ENCODE measurements at places on chromosomes 11 and 22.

GRCh38 chr22:30143265-30143664, 63.0 kb downstream of the HORMAD2 start:
- DNase-seq, result no peak

GRCh38 chr11:8605971-8606563, 12.0 kb upstream of the STK33 start:
- no peak for DNase-seq

DNA sequence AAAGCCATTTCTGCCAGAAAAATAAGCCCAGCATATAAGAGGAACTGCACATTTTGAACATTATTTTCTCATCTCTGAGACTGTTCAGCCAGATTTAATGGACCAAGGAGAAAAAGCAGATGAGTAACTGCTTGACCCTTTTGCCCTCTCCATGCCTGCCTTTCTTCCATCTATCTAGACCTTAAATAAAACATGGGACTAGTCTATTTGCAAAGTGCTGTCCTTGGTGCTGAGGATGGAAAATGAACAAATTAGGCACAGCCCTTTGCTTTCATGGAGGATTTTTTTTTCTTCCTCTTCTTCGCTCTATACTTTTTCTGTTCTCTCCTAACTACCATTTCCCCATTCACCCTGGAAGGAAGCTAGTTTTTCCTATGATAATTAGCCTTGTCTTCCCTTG, 361.3 kb downstream of the GRM5 start:
- DNase-seq, result peak; percentile 5

- DNase-seq, result no peak
These were observed 688.5 kb downstream of the TBC1D22A start for GRCh38 chr22:47450876-47451475.

DNA sequence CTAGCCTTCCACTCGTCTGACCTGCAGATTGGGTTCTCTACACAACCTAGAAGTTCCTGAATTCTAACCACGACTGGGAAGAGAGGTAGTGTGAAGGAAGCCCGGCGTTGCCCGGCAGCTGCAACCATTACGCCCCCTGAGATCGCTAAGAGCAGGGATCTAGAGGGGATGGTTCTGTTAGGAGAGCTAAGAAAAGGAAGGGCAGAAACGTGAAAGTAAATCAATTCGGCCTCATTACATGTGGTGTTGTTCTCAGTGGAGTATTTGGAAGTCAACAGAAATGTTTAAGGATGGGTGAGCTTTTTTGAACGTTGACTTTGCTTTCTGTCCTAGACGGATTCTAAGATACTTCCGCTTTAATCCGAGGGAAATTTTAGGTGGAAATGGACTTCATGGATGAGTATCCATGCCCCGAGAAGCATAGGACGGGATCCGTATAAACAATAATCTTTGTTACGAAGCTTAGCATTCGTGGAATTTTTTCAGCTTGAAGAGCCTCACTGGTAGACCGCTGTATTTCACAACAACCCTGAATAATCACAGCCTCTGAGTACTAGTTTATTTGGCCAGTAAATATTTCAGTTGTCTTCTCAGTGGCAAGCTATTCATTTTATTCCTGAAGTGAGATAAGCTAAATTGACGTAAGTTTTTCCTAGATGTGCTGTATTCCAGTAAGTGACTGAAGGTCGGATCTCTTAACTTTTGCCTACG, 629 bp downstream of the ATP5MG start:
- peak; percentile 57 for DNase-seq

DNA sequence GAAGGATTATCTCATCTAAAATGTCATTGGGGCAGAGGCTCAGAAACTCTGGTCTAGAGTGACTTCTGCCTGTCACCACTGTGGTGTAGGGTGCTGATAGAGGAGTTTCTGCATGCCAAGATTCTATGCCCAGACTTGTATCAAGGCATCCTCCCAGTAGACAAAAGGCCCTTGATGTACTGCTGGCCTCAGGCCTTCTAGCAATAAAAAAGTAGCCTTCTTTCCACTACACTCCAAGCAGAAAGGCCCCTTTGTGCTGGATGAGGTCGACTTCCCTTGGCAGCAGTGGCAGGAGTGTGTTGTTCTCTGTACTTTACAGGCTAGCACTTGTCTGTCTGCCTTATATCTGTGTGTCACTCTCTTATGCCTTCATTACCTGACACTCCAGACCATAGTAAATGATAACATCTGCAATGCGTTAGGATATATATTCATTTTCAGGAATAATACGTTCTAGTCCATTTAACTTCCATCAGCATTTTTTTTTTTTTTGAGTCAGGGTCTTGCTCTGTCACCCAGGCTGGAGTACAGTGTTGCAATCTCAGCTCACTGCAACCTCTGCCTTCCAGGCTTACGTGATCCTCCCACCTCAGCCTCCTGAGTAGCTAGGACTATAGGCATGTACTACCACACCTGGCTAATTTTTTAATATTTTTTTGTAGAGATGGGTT, 49.5 kb upstream of the RRM1 start:
- DNase-seq, result no peak

DNA sequence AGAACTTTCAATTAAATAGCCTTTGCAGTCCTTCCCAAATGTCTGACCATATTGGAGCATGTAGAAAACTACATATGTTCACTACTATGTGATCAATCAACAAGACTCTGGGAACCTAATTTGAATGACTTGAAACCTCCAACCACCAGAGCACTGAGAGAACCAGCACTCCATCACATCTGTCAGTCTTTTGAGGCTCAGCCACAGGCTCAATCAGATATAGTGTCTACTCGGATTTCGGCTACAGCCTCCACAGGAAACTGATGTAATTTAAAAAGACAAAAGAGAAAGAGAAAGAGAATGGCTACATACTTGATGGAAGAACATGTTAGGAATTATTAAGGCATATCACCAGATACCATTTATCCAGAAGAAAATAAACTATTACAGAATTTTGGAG, 859.0 kb downstream of the FAM181B start:
- no peak for DNase-seq

- no peak for DNase-seq
These were observed 113.1 kb upstream of the NNMT start for GRCh38 chr11:114183044-114183511.

- DNase-seq, result no peak
These were observed 65.1 kb downstream of the CLMP start for GRCh38 chr11:123129920-123130319.

DNA sequence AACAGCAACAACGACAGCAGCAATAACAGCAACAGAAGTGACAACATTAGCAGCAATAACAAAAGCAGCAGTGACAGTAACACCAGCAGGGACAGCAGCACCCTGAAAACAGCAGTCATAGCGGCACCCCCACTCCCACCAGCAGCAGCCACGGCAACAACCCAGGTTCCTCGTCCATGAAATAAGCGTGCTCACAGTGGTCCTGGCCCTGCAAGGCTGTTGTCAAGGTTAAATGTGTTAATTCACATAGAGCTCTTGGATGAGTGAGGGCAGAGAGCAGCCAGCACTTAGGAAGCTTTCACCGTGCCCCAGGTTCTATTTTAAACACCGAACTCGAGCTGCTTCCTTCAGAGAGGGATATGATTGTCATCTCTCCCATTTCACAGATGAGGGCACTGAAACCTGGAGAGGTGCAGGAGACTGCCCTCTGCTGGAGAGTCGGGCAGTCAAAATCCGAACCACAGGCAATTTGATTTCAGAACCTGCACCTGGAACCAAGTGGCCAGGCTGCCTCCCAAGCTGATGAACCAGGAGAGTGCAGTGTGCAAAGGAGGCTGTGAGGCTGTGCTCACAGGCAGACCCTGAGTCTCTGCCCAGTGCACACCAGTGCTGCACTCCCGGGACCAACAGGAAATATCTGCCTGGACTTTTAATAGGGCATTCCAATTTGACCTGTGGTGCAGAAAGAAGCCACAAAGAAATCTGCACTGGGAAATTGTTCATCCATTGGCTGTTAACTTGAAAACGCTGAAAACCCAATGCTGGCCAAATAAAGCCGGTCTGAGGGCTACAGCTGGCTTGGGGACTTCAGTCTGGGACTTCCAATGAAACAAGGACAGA, 22.9 kb upstream of the FGF3 start:
- DNase-seq, result peak; percentile 22

DNA sequence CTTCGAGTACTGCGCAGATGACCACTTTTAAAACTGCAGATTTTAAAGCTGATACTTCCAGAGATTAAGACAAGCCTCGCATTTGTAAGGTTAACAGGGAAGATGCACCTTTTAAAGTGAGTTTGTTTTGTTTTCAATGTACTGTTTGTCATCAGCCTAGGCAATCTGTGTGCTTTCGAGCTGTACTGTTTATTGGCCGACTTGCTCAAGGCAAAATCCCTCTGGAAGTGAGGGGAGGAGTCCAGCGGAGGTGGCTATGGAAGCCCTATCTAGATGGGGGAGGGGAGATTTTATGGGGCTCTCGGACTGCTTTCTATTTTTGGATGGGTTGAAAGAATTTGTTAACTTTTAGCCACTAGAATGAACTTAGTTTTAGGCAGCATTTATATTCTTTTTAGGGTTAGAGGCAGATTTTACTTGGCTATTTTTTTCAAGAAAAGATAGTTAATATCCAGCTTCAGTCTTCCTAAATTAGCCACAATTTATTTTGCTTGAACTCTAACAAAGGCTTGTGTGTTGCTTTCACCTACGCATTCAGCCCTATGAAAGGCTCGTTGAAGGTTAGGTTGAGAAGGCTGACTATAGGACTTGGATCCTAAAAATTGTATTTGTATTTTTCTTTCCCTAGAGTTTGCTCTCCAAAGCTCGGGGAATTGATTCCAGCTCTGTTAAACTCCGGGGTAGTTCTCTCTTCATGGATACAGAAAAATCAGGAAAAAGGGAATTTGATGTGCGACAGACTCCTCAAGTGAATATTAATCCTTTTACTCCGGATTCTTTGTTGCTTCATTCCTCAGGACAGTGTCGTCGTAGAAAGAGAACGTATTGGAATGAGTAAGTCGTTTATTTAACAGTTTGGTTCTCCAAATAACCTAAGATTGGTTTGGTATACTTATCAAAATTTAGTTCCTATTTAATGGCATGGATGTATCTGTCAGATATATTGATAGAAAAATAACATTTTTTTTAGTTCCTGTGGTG, 2.1 kb downstream of the WEE1 start:
- peak; percentile 94 for DNase-seq

DNA sequence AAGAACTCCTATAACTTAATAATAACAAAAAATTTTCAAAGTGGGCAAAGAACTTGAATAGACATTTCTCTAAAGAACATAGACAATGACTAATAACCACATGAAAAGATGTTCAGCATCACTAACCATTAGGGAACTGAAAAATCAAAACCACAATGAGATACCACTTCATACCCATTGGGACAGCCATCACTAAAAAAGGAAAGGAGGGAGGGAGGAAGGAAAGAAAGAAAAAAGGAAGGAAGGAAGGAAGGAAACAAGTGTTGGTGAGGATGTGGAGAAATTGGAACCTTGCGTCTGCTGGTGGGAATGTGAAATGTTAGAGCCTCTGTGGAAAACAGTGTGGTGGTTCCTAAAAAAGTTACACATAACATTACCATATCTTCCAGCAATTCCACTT, 55.8 kb downstream of the MS4A13 start:
- DNase-seq, result no peak

GRCh38 chr11:78783301-78783700, 208.6 kb upstream of the NARS2 start:
- no peak for DNase-seq

DNA sequence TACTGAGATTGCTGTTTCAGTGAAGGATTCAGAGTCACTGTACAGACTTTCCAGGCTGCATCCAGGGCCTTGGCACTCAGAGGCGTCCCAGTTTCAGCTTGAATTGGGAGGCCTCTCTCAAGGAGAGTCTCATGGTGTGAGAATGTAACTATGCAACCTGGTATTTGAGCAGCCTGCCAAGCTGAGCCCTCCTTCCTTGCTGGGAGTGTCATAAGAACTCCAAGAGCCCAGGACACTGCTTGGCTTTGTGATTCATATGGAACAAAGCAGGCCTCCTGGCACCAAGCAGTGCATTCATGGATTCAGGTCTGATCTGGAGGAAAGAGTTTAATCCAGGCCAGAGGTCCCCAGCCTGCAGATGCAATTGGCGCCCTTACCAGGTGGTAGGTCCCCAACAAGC, 171.7 kb downstream of the DBX1 start:
- no peak for DNase-seq

DNA sequence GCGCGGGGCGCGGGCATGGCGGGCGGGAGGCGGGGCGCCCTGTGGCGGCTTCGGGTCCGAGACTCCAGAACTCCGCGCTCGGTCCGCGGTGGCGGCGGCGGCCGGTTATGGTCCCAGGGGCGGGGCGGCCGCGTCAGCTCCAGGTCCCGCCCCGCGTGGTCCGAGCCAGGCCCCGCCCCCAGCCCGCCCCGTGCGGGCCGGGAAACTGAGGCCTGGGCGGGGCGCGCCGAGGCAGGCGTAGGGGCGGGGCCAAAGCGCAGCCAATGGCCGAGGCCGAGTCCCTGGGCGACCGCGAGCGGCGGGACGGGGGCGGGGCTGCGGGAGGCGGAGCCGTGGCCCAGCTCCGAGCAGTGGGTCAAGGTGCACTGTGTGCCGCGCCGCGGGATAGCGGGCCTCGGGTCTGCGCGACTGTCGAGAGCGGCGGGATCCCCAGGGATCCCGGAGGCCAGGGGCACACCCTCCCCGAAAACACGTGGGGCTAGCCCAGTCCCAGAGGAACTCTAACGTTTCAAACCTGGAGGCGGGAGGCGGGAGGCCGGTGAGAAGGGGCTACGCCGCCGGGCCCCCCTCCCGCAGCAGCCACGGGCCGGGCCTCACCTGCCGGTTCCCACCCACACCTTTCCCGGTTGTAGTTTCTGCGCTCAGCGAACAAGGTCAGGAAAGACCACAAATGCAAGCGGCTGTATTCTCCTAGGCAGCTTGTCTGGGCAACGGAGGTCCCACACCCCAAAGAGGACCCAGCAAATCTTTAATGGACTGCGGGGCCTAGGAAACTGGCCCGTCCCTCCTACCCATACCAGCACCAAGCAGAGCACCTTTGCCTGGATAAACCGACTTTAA, at the start of gene SLC25A1:
Gene SLC25A1, minus strand, starts transcription at position 80 of the 840 bp plus-strand sequence. Its CDS starts 63 bp downstream, at position 17.
- peak; percentile 84 for DNase-seq
